ENCODE measurements at places on chromosomes 13 and 19.

DNA sequence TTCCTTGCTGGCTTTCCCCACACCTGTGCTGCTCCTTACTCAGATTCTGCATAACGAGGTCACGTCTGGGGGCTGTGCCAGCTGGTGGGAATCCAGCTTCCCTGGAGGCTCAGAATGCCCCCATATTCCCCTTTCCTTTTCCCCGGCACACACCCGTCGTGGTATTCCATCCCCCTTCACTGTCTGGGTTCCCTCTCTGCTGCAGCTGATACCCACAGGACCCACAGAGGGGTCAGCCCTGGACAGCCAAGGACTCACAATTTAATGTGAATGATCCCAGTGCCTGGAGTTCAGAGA lies 4.2 kb upstream of the MYH14 start:
- DNase-seq, result no peak

- DNase-seq, result no peak
Observed at GRCh38 chr19:37877147-37877546, 29.2 kb downstream of the WDR87 start.

- DNase-seq, result peak; percentile 91
Observed at GRCh38 chr19:4065430-4066175, 1.1 kb downstream of the ZBTB7A start.

DNA sequence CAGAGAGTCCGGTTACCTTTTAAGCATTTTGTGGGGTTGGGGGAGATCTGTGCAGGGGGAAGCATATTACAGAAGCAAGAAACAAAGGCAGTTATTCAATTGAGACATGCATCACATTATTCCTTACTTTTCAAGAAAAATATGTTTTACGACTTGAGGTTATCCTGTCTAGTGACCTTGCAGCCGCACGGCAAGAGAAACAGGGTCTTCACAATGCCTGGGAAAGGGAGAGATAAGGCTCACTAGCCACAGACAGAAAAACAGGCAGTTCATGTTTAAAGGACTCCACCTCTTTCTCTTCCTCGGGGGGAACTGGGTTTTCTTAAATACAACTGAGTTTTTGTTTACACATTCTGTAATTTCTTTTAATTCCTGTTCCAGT lies 536 bp upstream of the NCR1 start:
- DNase-seq, result no peak

- DNase-seq, result no peak
Observed at GRCh38 chr19:33366127-33366526, 7.4 kb upstream of the CEBPG start.

DNA sequence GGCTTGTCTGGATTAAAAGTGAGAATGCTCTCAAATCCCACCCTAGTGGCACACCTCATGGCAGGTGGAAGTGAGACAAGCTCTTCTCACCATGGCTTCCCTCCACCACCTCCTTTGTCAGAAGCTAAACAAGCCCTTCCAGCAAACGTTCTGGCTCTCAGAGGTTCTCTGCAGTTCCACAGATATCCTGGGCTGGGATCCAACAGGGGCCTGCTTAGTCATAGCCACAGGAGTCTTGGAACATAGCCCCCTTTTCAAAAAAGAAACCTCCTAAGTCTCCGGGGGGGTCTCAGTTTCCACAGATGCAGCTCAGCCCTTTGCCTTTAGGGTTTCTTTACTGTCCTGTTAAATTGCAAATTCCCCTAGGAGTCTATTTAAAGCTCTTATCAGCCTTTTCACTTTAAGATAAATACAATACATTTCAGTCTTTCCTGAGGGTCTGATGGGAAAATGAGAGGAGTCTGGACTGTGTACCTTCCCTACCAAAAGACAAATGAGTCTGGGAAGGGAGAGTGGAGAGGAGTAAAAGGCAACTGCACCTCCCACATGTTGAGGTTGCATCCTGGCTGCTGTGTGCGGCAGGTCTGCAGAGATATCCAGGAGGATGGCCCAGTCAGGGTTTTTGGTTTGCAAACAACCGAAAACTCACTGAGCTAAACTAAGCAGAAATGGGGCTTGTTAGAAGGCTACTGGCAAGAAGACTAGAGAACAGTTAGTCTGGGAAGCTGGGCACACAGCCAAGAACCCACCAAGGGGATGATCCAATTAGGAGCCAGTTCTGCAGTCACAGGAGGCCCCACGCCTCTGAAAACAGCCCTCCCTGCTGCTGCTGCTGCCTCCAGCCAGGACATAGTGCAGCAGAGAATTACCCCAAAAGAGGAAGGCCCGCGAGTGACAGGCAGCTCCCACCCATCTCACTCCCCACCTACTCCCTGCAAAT lies 41.4 kb upstream of the SERP2 start:
- peak; percentile 91 for DNase-seq

Data from brain microvascular endothelial cell (primary cell).